Stimulated activated naive B cell treated with anti-CD40 and anti-IgM and Interleukin-4, amounts not matched to agents 10 μg/mL and 1 μg/mL and 100 μg/mL, for 72 hours (primary cell): ENCODE measurements at places on chromosomes 2 and 18.

- DNase-seq = no peak
These were observed 59.6 kb downstream of the KCTD18 start for GRCh38 chr2:200450288-200450687.

DNA sequence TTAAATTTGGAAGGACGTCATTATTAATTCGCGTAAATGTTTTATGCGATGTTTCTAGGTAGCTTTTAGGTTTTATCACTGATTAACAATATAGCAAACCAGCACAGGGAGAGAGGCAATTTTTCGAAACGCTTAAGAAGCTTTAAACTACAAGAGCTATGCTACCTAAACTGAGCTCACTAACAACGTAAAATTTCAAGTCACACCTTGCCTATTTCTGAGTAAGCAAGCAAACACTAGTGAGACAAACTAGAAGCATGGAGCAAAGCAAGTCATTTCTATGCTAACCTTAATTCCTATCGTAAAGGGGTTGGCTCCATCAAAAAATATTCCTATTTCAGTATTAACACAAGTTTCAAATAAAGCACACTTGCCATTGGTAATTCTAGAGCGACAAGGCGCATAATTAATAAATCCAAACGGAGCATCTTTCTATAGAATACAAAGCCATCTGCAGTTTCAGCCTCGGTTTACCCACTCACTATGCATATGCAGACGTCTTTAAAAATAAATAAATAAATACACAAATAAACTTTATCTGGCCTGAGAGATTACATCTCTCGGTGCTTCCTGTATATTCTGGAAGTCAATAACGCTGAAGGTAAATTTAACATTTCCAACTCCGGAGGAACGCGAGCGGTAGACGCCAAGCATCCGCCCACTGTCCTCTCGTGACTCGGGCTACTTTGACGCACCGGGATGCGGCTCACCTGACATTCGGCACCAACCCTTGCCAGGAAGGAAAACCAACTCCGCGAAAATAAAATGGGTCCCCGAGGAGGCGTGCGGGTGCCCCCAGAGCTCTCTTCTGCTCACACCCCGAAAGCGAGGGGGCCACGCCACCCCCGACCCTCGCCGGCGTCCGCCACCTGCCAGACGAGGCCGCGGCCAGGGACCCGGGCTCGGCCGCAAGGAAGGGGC is 947 bp downstream of the ITSN2 start:
- peak; percentile 34 for DNase-seq

DNA sequence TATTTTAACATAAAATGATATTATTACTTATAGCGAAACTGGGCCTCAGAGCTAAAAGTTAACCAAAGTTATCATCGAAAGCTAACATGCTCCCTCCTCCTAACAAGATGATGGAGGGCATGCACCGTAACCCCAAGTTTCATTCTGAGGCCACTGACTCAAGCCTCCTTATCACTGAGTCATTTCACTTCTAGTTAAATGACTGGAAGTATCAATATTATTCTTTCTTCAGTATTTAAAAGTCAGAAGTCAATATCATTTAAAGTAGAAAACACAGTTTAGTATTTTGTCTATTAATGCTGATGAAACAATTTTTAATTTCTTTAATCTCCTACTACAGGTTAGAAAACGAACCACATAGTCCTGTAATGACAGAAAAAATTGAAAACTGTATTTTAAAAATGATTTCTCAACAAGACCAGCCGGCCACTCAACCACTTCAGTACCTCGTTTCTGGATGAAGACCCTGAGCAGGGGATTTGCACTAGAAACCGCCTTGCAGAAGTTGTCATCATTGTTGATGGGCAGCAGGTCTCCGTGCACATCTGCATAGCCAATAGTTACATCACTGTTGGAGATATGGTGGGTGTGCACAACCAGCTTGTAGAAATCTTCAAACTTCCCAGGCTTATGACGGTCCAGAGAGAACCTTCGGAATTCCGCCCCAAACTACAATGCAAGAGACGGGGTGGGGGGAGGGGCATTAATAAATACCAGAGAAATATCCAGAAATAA is 44.9 kb downstream of the PARD6G start:
- DNase-seq = peak; percentile 56

GRCh38 chr2:170155022-170155722 is 22.8 kb upstream of the MYO3B start:
- DNase-seq = no peak

- DNase-seq = no peak
These were observed 195.9 kb downstream of the NEDD4L start for GRCh38 chr18:58239879-58240278.

GRCh38 chr2:97770445-97770844 is 57.1 kb downstream of the ZAP70 start:
- DNase-seq = no peak

GRCh38 chr2:43391201-43391877 is 164.9 kb upstream of the ZFP36L2 start:
- DNase-seq = no peak

GRCh38 chr2:151793123-151793522 is 35.1 kb downstream of the ARL5A start:
- no peak for DNase-seq

DNA sequence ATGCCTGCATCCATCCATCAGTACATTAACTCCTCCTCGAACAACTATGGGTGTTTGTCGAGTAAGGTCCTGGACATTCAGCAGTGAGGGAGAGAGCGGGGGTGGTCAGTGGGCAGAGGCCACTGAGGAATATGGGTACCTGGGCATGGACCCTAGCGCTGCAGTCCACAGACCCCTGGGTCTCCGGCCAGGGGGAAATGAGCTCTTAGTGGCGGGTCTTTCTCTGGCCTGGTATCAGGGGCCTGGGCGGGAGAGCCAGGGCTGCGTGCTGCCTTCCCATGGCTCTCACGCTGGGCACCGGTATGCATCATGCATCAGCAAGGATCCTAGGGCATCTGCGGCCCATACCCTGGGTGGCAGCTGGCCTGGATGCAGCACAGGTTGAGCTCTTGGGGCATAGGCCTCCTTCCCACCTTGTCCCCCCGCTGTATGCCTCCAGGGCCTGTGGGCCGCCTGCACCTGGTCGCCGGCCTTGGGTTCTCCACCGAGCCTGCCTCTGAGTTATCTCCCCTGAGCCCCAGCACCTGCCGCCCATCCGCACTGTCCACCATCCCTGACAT is 1.3 kb upstream of the MOCOS start:
- DNase-seq = no peak

DNA sequence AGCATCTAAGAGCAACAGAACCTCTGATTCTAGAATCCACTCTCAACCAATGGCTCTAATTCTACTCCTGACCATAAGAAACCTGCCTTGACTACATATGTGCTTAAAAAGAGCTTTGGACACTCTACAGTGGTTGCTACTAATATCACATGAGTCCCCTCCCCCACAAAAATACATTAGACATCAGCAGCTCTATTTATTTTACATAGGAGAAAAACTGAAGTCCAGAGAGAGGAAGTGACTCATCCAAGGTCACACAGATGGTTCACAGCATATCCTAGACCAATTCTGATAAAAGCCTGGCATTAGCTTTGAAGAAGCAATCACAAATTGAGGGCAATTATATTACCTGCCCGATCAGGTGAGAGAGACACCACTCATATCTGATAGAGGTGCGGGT is 49.8 kb downstream of the ALK start:
- DNase-seq = no peak

- DNase-seq = no peak
These were observed 31.7 kb upstream of the SERTAD2 start for GRCh38 chr2:64685430-64685829.

- no peak for DNase-seq
These were observed 21.2 kb upstream of the HNMT start for GRCh38 chr2:137942833-137943677.

- no peak for DNase-seq
These were observed 442.5 kb upstream of the PKDCC start for GRCh38 chr2:41605311-41605710.

DNA sequence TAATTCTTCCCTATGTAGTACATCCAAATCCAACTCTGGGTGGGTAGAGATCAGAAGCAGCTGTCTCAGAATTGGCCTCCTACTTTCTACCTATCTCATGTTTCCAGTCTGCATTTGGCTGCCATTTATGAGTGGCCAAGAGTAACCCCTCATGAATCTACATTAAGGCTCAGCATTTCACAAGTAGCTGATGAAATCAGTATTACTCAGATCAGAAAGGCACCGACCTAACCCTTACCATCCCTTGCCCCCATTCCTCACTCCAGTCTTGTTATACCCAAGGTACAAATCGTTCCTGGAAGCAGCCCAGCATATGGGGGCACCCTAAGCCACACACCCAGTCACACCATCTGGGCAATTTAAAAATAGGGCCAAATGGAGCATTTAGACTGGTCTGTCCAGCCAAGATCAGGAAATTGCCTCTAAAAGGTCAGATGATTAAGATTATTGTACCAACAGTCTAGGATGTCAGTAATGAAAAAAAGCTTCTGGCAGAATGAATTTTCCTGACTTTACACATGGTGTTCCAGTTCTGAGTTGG is 37.1 kb downstream of the CD28 start:
- DNase-seq = no peak

DNA sequence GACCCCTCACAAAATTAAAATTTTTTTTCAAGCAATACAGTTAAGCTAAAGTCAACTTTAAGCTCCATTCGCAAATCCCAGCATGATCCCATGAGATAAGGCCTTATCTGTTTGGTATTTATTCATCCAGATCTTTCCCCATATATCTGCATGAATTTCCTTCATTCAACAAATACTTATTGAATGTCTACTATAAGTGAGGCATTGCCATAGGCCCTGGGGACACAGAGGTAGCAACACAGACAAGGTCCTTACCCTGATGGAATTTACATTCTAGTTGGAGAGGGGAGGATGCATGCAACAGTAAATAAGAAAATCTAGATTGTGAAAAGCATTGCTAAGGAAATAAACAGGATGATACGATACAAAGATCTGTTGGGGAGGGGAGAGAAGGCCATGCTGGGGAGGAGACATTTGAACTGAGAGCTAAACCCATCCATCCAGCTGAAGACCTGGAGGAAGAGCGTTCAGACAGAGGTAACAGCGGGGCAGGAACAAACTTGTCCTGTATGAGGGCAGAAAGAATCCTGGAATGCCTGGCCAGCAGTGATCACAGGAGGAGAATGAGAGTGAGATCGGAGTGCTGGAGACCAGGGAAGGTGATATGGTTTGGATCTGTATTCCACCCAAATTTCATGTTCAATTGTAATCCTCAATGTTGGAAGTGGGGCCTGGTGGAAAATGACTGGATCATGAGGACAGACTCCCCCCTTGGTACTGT is 71.6 kb downstream of the SDC1 start:
- DNase-seq = no peak

GRCh38 chr18:21703241-21703820 is 1.2 kb downstream of the ABHD3 start:
- no peak for DNase-seq

GRCh38 chr2:235623111-235623510 is 129.3 kb downstream of the AGAP1 start:
- DNase-seq = no peak

- no peak for DNase-seq
These were observed 24.2 kb downstream of the OTOF start for GRCh38 chr2:26453421-26454329.

DNA sequence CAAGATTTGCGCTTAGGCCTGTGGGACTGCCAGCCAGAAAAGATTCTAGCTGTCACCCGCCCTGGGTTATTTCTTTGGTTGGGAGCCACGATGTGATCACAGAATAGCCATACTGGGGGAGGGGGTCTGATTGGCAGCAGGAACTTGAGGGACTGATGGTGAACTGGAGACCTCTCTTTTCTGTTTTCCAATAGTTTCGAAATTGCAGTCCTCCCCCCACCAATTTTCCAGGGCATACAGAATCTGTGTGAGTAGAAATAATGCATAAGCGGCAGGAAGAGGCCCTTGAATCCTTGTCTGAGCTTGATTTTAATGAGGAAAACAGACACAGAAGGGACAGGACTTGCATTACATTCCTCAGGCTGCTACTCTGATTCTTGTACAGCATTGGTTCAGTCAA is 2.2 kb upstream of the POLR2D start:
- DNase-seq = no peak

GRCh38 chr2:156192468-156192867 is 140.1 kb downstream of the NR4A2 start:
- DNase-seq = no peak

DNA sequence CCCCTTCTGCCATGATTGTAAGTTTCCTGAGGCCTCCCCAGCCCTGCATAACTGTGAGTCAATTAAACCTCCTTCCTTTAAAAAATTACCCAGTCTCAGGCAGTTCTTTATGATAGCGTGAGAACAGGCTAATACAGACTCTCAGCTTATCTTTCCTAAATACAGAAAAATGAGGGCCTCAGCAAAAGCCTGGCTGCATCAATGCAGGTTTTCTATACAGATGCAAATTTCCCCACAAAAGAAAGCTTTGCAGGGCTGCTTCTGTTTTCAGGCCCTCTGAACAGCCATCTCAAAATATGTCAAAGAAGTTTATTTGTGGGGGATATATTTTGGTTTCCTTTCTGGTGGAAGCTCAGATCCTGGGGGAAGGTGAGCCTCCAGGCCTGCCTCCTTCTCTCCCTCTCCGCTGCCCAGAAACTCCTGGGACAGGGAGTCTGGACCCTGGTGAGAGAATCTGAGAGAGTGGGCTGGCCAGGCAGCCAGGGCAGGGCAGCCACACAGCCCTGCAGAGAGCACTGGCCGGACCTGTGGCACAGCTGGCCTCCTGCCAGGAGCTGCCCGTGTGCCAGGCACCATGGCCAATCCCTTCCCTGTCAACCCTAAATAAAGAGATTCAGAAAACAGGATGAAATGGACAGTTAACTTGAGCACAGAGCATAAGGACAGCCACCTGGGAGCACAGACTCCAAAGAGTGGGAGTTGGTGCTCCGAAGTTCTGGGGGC is 21.6 kb upstream of the AGXT start:
- no peak for DNase-seq

DNA sequence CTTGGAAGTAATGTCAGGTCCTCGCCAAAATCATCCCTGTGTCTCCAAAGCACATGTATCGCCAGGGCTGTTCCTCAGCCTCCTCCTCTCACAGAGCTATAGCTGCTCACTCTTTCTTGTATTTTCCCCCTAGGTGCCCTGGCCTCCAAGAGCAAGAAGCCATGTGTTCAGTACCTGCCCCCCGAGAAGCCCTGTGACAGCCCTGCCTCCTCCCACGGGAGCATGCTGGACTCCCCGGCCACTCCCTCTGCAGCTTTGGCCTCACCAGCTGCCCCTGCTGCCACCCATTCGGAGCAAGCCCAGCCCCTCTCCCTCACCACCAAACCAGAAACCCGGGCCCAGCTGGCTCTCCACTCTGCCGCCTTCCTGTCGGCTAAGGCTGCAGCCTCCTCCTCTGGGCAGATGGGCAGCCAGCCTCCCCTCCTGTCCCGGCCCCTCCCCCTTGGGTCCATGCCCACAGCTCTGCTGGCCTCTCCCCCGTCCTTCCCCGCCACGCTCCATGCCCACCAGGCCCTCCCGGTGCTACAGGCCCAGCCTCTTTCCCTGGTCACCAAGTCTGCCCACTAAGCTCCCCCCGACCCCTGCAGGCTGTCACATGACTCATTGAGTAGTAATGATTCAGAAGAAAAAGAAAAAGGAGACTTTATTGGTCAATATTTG is 18.8 kb downstream of the TGOLN2 start:
- DNase-seq = no peak

- DNase-seq = peak; percentile 39
These were observed at the start of gene KLHL29 for GRCh38 chr2:23384551-23385343. Gene KLHL29, plus strand, starts transcription at chr2:23385179. Its CDS starts 177,018 bp downstream, at chr2:23562197.

GRCh38 chr18:61770279-61770678 is 122.5 kb downstream of the RNF152 start:
- no peak for DNase-seq
